ENCODE measurements at places on chromosomes 5 and 9.

DNA sequence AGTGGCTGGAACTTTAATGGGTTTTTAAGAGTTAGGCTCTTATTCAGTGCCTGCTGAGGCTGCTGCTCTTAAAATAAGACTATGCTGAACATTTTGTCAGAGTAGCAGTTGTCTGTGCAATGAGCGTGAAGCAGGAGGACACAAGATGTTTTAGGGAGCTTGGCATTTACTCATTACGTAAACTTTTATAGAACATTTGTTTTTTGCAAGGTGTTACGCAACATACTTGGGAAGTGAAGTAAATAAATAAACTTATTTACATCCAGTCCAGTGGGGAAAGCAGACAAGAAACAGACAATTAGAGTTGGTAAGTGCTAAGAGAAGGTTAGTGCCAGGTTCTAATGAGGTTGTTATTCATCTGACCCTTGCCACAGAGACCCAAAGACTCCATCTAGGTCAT is 226.0 kb downstream of the HINT1 start:
- DNase-seq = peak; percentile 34

GRCh38 chr5:161373345-161373707 is 173.2 kb downstream of the GABRB2 start:
- no peak for DNase-seq

GRCh38 chr9:137297966-137298365 is 4.1 kb downstream of the NRARP start:
- no peak for DNase-seq

- DNase-seq = no peak
Observed at GRCh38 chr9:121691890-121692289, 40.5 kb downstream of the DAB2IP start.

- peak; percentile 45 for DNase-seq
Observed at GRCh38 chr9:95055851-95056551, 261.5 kb downstream of the FANCC start.

DNA sequence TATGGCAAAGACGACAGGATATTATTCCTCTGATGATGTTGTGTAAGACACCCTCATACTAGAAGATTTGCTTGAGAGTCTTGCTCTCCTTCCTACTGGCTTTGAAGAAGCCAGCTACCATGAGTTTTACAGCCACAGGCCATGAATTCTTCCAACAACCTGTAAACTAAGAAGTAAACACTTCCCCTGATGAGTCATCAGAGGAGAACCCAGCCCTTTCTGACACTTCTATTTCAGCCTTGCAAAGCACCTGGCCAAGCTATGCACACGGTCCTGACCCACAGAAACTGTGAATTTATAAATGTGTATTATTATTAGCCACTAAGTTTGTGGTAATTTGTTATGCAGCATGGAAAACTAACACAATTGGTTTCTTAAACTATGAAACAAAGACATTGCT is 288.8 kb upstream of the ADAMTSL1 start:
- no peak for DNase-seq

Measured in fibroblast of gingiva (primary cell).